ENCODE measurements at places on chromosomes 2 and 18.
A peak's percentile ranks its signal among the peaks of the same experiment; 100 is the strongest.

- no peak for DNase-seq
Measured at GRCh38 chr2:36466135-36466534, 110.6 kb downstream of the CRIM1 start.

GRCh38 chr2:205473791-205474190, 208.5 kb upstream of the NRP2 start:
- DNase-seq: no peak

DNA sequence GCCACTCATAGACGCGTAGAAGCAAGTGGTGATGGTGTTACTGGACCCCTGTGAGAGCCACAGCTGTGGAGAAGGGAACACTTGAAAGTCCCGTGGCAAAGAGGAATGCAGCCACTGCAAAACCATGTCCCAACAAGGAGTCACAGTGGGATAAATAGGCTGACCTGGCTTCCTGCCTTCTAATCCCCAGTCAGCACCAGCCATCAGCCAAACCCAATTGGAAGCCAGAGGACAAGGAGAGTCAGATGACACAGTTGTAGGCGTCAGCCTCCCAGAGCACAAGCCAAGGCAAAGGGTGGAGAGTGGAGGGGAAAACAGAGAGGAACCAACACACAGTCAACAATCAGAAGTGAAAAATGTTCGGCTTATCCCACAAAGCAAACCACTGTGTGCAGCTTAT, 5.5 kb upstream of the CYBRD1 start:
- DNase-seq: no peak

GRCh38 chr2:176268976-176269318, 295 bp upstream of the MTX2 start:
- no peak for DNase-seq

- DNase-seq: no peak
Measured at GRCh38 chr2:53829273-53829979, 30.3 kb downstream of the GPR75 start.

DNA sequence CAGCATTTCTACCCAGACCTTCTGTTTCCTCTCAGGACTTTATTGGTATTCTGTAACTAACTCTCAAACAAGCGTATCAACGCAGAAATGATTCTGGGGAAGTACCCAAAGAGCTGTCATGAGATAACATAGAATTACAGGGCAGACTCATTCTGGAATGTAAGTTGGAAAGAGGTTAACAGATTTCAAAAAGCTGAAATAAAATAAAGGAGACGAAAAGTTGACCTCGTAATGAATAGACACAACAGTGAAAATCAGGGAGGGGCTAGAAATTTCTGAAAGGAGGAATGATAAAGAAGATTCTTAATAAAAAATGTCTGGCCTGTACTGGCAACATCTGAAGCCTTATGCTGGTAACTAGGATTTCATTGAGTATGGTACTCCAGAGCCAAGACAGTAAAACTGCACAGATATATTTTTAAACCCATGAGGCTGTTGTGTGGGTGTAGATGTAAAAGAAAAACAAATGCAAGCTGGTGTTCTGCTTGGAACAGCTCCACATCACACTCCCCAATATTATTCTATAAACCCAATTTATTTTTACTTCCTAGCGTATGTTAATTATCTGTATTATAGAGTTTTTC, 23.9 kb downstream of the RBMS1 start:
- peak; percentile 33 for DNase-seq

DNA sequence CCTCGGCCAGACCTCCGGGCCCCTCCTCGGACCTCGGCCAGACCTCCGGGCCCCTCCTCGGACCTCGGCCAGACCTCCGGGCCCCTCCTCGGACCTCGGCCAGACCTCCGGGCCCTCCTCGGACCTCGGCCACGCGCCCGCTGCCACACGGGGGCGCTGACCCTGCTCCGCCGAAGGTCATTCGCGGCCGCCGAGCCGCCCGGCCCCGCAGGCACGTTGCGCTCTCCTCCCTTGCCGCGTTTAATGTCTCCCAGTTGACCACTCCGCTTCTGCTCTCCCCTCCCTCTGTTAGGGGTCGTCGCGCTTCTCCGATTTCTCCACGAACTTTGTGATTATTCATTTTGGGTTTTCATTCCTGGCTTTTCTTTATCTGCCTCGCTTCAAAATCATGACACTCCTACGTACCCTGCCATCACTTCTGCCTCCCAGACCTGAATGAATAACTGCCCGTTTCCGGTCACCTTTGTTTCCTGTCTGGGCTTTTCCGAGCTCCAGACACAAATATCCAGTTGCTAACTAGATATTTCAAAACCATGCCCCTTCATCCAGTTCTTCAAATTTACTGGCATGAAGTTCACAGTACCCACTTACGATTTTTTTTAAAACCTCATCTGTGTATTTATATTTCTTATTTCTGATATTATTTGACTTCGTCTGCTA, 14.8 kb upstream of the COLEC12 start:
- no peak for DNase-seq

DNA sequence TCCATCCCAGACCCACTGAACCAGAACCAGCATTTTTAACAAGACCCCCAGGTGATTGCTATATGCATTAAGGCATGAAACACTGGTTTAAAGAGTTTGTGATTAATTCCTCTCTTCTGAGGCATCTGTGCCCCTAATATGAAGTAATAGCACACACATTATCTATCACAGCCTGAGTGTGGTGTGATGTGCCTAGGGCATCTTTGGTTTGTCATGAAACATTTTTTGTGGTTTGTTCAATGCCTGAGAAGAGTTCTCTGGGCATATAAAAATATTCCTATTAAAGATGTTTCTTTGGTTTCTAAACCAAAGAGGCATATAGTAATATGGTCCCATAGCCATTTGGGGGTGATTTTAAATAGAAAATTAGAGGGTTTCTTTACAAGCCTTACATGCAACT, 221.7 kb upstream of the SPOPL start:
- no peak for DNase-seq

DNA sequence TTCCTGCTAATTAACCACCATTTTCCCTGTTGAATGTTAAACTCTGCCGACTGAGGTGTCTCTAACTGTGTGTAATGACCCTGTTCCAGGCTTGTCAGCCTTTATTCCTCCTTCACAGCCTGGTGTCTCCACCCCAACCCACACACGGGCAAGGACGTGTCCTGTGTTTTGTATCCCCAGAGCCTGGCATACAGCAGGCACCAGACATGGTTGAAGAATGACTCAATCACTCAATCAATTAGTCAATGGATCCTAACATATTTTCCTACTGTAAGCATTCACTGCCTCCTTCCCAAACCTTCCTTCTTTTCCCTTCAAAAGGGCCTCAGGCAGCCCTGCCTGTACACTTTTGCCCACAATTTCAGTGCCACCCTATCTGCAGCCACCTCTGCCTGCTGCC, 2.7 kb upstream of the TNS1 start:
- no peak for DNase-seq

DNA sequence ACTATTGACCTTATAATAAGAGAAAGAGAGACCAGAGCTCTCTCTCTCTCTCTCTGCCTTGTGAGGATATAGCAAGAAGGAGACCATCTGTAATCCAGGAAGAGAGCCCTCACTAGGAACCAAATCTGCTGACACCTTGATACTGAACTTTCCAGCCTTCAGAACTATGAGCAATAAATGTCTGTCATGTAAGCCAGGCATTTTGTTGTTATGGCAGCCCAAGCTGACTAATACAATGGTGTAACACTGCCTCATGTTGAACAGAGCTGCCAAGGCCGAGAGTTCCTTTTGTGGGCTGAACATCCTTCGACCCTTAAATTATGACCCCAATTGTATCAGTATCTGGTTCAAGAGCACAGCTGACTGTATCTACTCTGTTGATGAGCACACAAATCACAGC, 108.0 kb downstream of the LRRC30 start:
- no peak for DNase-seq

DNA sequence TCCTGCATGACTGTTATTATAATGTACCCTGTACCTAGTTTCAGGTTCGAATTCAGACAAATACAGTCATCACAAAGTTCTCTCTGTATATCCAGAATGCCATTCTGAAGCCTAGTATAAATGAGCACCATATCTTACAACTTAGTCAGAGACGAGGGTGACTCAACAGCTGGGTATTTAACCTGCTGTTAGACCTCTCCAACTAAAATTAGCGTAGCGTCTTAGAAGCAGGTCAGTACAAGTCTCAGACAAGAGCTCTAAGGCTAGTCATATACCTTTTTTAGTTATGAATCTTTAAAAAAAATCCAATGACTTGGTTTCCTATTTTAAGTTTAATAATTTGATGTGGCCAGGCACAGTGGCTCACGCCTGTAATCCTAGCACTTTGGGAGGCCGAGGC, 74.1 kb downstream of the CABYR start:
- peak; percentile 84 for DNase-seq

DNA sequence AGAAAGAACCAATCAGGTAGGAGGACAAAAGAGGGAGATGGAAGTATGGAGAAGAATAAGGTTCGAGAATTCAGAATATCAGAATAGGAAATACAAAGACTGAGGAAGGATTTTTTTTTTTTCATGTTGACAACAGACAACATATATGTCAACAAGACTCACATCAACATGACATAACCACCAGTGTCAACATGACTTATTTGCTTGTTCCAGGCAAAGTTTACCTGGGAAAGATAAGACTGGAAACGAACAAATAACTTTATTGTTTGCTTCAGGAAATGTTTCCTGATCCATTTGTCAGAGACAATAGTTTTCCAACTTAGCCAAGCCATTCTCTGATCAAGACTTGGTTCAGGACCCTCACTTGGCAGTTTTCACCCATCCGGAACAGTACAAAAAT, 321.9 kb upstream of the NETO1 start:
- DNase-seq: no peak

- DNase-seq: no peak
Measured at GRCh38 chr2:197191177-197191939, 119.2 kb downstream of the ANKRD44 start.
